ENCODE measurements at places on chromosomes 4 and X. TPM values are rescaled to one million over a fixed set of nuclear protein-coding genes. Genes with fewer than 3 reads are reported as not detected.

- H3K36me3 ChIP-seq: no peaks in the 10 kb centered on the region
- no peak for DNase-seq
- H3K4me3 ChIP-seq: no peak overlapping the region
- H3K27ac ChIP-seq: no peak overlapping the region
- no peaks in the 10 kb centered on the region for H3K4me1 ChIP-seq
- H3K27me3 ChIP-seq: no peaks in the 10 kb centered on the region
Observed at GRCh38 chrX:139287155-139287924, 243.2 kb upstream of the F9 start.

- no peak overlapping the region for H3K4me3 ChIP-seq
- DNase-seq: no peak
- H3K27me3 ChIP-seq: peaks cover 8% of the 10 kb centered on the region
Observed at GRCh38 chrX:1528884-1529203, 8.1 kb downstream of the P2RY8 start.

DNA sequence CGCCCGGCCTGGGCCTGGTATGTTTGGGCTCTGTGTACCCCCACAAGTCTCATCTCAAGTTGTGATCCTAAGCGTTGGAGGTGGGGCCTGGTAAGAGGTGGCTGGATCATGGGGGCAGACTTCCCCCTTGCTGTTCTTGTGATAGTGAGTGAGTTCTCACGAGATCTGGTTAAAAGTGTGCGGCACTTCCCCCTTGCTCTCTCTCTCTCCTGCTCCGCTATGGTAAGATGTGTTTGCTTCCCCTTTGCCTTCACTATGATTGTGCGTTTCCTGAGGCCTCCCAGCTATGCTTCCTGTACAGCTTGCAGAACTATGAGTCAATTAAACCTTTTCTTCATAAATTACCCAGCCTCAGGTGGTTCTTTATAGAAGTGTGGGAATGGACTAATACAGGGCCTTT is 53.0 kb downstream of the CHST7 start:
- no peaks in the 10 kb centered on the region for H3K27me3 ChIP-seq
- H3K27ac ChIP-seq: no peak overlapping the region
- H3K36me3 ChIP-seq: no peaks in the 10 kb centered on the region
- no peak for DNase-seq

DNA sequence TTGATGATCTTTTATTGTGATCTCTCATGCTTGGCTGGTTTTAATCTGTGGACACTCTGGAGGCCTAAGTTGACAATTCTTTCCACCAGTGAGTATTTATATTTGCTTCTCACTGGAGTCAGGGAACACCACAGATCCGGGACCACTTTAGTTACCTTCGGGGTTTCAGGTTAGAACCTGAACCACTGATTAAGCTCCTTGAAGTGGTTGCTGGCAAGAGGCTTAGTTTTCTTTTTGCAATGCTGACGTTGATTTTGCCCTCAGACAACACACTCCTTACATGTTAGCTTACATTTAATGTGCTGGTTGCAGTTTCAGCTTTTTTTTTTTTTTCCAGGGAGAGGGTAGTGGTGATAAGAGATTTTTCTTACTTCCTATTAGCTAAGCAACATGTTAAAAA is 10.5 kb upstream of the ZNF330 start:
- DNase-seq: no peak
- no peaks in the 10 kb centered on the region for H3K36me3 ChIP-seq
- H3K4me3 ChIP-seq: no peak overlapping the region
- H3K4me1 ChIP-seq: no peaks in the 10 kb centered on the region
- H3K27ac ChIP-seq: no peak overlapping the region

- no peaks in the 10 kb centered on the region for H3K27me3 ChIP-seq
- no peak overlapping the region for H3K4me3 ChIP-seq
- H3K27ac ChIP-seq: no peak overlapping the region
- no peaks in the 10 kb centered on the region for H3K36me3 ChIP-seq
Observed at GRCh38 chrX:3697701-3698279, 15.7 kb downstream of the PRKX start.

DNA sequence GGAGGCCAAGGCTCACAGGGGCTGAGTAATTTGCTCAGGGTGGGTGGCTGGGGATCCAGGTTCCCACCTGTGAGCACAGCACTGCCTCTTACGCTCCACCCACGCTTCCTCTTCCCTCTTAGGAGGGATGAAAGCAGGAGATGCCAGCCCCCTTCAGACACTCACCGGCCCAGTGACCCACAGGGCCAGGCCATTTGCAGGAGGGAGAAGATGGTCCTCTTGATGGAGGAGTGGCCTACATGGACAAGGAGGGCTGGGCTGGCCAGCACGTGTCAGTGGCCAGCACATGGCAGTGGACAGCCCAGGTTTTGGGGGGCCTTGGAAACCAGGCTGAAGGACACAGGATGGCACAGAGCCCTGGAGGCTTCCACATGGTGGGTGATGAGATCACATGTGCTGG is 108.1 kb upstream of the PSAPL1 start:
- peaks cover 4% of the 10 kb centered on the region for H3K4me1 ChIP-seq
- H3K27ac ChIP-seq: no peak overlapping the region
- no peaks in the 10 kb centered on the region for H3K27me3 ChIP-seq
- H3K36me3 ChIP-seq: no peaks in the 10 kb centered on the region

GRCh38 chr4:161653697-161654096 is 510.1 kb downstream of the FSTL5 start:
- H3K27ac ChIP-seq: no peak overlapping the region
- H3K36me3 ChIP-seq: no peaks in the 10 kb centered on the region
- H3K4me1 ChIP-seq: no peaks in the 10 kb centered on the region
- no peaks in the 10 kb centered on the region for H3K27me3 ChIP-seq
- no peak for DNase-seq

GRCh38 chrX:1449036-1449822 is 3.5 kb downstream of the ASMTL start:
- H3K4me1 ChIP-seq: no peaks in the 10 kb centered on the region
- H3K4me3 ChIP-seq: no peak overlapping the region
- no peaks in the 10 kb centered on the region for H3K27me3 ChIP-seq
- H3K27ac ChIP-seq: no peak overlapping the region

DNA sequence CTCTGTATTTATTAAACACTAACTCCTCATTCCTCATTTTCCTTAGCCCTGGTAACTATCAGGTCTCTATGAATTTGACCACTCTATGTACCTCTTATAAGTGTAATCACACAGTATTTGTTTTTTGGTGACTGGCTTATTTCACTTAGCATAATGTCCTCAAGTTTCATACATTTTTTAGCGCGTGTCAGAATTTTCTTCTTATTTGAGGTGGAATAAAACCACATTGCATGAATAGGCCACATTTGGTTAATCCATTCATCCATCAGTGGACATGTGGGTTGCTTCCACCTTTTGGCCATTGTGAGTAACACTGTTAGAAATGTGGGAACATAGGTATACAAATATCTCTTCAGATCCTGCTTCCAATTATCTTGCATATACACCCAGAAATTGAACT is 341.2 kb upstream of the BOD1L1 start:
- no peaks in the 10 kb centered on the region for H3K4me1 ChIP-seq
- H3K27ac ChIP-seq: no peak overlapping the region
- DNase-seq: no peak

- H3K4me3 ChIP-seq: no peak overlapping the region
- DNase-seq: no peak
- H3K36me3 ChIP-seq: no peaks in the 10 kb centered on the region
- H3K27ac ChIP-seq: no peak overlapping the region
Observed at GRCh38 chrX:10554612-10555270, 65.6 kb downstream of the MID1 start.

Gene CSAG1
- 1.2 TPM for total RNA-seq

Gene AWAT2
- not detected for total RNA-seq

Gene IL21
- total RNA-seq: 0.12 TPM

Gene SASH3
- total RNA-seq: 0.42 TPM

Gene RHOXF2B
- total RNA-seq: not detected

All from HCT116 (cell line).